SW480 (cell line): ENCODE measurements at places on chromosomes 4 and X.
A peak's percentile ranks its signal among the peaks of the same experiment; 100 is the strongest.

- DNase-seq, result no peak
Measured at GRCh38 chr4:81604683-81605218, 133.0 kb upstream of the RASGEF1B start.

GRCh38 chr4:82784681-82785610 is 13.7 kb downstream of the SCD5 start:
- DNase-seq, result no peak

GRCh38 chr4:122798101-122798500 is 28.5 kb upstream of the FGF2 start:
- peak; percentile 20 for DNase-seq

DNA sequence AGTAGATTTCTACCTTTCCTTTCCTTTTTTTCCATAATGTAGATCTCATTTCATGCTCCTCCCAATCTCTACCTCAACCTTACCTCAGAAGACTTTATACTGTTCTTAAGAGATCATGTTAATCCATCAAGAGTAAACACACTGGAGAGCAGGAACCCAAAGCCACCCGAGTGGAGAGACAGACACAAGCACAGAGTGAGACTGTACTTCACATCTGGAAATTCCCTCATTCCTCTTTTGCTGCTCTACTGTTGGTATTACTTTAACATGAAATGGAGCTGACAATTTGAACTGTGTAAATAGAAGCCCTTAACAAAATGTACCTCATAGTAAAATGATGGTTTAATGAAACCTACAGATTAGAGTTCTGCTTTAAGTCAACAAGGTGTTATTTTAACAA is 105.7 kb upstream of the RASGEF1B start:
- DNase-seq, result no peak

DNA sequence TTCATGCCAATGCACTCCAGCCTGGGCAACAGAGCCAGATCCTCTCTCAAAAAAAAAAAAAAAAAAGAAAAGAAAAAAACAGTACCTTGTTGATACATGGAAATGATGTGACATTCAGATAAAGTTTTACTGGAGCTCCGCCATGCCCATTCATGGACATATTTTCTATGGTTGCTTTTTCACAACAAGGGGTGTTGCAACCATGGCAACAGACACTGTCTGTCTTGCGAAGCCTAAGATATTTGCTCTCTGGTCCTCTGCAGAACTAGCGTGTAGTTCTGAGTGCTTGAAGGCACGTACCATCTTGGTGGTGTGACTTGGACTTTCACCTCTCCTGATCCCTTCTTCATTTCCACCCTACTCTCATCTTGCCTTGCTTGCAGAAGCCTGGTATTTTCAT is 53.2 kb downstream of the TBL1X start:
- DNase-seq, result no peak

- DNase-seq, result peak; percentile 68
Measured at GRCh38 chr4:76147454-76148141, 599 bp downstream of the NUP54 start.

- DNase-seq, result no peak
Measured at GRCh38 chrX:38656350-38656915, 95.1 kb downstream of the TSPAN7 start.

GRCh38 chrX:150905293-150905692 is 6.8 kb upstream of the CD99L2 start:
- no peak for DNase-seq

DNA sequence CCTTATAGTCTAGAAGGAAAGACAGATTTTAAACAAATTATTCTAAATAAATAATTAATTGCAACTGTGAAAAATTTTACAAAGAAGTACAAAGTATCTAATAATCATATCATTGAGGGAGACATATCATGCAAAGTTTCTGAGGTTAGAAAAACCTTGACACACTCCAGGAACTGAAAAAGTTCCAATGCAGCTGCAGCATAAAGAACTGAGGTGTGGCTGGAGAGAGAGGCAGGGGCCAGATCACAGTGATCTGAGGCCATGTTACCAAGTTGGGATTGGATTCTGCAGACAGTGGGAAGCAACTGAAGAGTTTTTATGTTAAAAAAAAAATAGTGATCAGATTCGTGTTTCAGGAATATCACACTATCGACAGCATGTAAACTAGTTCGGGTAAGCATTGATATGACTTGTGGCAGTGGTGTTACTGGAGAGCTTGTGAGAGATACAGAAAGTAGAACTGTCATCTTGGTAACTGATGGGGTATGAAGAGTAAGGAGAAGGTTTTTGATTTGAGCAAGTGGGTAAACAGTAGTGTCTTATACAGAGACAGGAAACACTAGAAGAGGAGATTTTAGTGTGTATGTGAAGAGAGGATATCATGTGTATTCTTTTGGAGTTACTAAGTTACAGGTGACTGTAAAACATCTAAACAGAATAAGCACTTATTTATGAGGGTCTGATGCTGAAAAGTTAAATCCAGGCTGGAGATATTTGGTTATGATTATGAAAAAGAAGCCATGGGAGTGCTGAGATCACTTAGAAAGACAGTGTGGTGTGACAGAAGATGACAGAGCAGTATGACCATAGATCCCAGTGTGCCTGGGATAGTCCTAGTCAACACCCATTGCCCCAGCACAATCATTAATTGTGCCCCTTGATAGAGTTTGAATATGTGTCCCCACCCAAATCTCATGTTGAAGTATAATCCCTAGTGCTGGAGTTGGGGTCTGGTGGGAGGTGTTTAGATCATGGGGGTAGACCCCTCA is 15.6 kb upstream of the SPRY1 start:
- no peak for DNase-seq

- no peak for DNase-seq
Measured at GRCh38 chr4:91963486-91963885, 340.3 kb upstream of the GRID2 start.

DNA sequence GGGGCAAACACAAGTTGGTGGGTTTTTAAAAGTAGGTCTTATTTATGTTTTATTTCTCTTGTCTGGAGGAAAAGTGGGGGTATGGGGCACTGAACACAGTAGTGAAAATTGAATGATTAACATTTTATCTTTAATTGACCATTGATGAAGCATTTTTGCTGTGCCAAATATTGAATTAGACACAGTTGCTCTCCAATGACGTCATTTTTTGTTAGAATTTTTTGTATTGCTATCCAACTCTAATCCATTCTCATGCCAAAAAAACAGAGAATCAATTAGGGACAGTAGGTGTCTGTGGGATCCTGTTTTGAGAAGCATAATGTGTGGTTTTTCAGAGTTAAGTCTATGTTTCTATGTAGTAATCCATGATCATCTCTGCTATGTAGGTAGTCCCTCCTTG is 1032.8 kb downstream of the STPG2 start:
- DNase-seq, result no peak

DNA sequence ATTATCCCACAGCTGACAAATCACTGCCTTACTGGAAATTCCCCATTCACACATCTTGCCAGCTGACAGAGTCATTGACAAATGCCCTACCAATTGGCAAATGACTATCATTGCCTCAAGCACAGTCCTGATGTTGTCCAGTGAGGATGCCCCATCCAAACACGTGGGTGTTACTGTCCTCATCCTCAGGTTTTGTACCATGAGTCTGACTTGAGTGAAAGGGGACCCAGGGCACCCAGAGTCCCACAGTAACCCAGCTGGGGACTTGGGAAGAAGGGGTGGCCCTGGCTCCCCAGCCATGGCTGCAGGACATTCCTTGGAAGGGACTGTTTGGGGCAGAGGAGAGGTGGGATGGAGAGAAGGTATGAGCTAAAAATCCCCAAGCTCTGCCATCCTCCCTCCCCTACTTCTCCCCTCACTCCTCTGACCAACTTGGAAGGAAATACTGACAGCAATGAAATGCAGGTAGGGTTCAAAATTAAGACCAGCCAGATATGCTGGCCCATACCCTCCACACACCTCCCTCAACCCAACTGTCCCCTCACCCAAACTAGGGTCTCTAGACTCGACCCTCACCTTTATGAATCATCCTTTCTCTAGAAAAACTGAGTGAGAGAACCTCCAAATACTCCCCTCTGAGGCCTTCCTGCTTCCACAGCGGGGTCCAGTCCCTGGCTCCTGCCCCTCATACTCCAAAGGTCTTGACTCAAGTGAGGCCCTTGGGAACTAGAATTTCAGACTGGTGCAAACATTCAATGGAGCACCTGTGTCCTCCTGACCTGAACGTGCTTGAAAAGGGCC is 5.1 kb downstream of the TIMP1 start:
- no peak for DNase-seq
